ENCODE measurements at places on chromosomes 6 and 20.

DNA sequence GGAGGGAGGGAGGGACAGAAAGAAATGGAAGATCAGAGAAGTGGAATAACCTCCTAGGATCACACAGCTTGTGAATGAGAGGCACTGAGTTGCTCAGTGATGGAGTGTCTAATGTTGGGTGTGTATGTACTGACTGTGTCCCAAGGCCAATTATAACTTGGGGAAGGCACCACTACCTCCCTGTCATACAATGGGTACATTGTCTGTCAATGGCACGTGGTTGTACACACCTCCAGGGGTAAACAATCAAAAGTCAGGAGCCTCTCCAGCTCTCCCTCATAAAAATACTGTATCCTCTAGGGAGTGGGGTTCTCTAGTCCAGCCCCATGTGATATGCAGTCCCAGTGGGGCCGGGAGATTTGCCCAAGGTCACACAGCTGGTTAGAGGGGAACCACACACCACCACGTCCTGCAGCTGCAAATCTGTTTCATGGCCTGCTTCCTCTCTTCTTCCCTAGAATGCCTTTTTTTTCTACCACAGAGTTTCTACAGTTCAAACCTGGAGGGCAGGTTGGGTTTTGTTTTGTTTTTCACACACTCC is 112.5 kb downstream of the SNX5 start:
- no peak for DNase-seq

GRCh38 chr6:56172144-56172543 is 75.2 kb downstream of the COL21A1 start:
- no peak for DNase-seq

- DNase-seq = no peak
Measured at GRCh38 chr6:159989492-159990480, 20.9 kb downstream of the IGF2R start.

- no peak for DNase-seq
Measured at GRCh38 chr6:27541933-27542297, 69.0 kb upstream of the ZNF184 start.

GRCh38 chr6:28867086-28867409 is 56.7 kb downstream of the TRIM27 start:
- peak; percentile 32 for DNase-seq

- no peak for DNase-seq
Measured at GRCh38 chr6:93295631-93296030, 123.7 kb downstream of the EPHA7 start.
